Liver (tissue), 10 donors: ENCODE measurements at places on chromosomes 12 and 14.

DNA sequence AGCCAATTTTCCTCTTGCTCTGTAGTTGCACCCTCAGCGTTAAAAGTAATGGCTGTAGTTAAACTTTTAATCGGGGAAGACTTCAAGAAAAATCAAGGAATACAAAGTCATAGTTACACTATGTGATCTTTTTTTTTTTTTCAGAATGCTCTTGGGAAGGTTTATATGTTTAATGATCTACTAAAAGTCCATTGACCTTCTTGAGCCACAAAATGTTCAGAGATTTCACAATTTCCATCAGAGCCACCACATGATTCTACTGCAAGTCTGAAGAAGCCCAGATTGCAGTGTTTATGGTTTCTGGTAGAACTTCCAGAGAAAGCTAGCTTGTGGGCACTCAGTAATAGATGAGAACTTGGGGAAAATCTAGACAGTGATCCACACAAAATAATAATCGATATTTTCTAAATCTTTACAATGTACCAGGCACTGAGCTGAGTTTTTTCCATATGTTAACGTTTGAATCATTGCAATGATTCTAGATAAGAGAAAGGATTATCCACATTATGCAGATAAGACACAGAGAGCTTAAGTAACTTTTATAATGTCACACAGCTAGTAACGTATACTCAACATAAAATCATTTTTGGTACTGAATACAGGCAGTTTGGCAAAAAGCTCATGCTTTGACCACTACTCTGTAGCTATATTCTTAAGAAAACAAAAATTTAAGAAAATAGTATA lies 38.3 kb downstream of the GYS2 start:
- DNase-seq: no peak

DNA sequence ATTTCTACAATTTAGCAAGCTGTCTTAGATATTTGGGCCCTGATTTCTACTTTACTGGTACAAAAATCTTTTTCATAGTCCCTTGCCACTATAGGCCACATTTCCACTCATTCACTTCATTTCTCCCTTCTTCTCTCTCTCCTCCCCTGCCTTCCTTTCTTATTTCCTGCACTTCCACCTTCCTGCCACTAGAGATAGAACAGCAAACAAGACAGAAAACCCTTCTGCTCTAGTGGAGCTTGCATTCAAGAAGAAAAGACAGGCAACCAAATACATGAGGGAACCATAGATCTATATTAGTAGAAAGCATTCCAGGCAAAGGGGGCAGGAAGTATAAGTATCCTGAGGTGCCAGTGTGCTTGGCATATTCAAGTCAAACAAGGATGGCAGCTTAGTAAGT lies 623.5 kb downstream of the FLRT2 start:
- no peak for DNase-seq

- no peak for DNase-seq
Measured at GRCh38 chr14:85824526-85824925, 294.6 kb downstream of the FLRT2 start.

DNA sequence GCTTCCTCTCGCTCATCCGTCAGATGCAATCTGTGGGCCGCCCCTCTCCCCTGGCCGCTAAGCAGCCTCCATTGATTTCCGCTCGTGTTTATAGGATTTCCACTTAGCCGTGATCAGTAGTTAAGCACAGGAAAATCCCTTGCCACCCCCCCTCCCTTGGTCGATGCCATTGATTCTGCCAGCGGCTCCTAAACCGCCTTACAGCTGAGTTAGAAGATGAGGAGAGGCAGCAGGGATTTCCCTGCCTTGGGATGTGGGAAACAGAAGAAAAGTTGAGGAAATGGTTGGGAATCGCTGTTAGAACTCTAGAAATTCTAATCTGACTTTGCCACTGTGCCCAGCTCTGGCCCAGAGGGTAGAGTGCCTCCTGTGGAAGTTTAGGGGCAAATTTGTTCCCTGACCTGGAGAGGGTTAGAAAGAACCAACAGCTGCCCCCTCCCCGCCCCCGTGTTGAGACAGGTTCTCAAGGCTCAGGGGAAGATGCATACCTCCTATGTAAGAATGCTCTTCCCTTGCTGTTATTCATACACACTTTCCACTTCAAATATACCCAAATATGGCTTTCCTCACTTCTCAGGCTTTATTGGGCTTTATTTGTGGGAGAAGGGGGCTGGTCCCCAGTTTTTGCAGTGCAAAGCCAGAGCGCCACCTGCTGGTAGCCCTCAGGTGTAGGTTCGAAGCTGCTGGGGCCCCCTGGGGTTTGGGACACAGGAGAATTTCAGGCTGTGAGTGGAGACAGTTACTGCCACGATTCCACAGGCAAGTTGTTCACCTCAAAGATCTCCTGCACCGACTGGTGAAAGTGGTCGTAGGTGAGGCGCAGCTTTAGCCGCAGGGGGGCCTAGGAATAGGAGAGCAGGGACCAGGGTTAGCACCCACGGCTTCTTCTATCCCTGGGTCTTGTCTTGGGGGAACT lies 3.2 kb downstream of the THTPA start:
- peak; percentile 75 for DNase-seq

DNA sequence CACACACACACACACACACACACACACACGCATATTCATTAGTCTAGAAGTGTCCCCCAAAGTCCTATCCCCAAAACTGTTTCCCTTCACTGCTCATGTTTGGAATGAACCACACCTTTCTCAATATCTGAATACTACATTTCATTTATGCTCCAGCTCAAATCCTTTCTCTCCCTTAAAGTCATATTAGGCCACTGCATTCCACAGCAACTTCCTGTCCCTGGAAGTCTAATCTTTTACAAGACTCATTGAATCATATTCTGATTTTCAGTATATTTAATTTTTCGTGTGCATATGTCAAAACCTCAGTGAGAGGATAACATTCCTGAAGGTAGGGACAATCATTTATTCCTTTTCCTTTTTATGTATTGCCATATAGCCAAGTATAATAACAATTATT lies 155.6 kb upstream of the LMNTD1 start:
- DNase-seq: no peak

DNA sequence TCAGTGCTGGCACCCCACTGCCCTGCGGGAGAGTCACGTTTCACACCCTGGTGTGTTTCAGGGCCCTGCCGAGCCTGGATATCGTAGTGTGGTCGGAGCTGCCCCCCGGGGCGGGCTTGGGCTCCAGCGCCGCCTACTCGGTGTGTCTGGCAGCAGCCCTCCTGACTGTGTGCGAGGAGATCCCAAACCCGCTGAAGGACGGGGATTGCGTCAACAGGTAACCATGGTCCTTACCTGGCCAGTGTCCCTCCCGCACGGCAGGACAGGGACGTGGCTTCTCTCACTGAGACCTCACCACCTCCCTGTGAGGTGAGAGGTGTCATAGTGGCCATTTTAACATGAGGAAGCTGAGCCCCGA lies 7.7 kb downstream of the MVK start:
- DNase-seq: no peak

GRCh38 chr12:94254270-94254669 lies 105.9 kb downstream of the PLXNC1 start:
- DNase-seq: no peak

DNA sequence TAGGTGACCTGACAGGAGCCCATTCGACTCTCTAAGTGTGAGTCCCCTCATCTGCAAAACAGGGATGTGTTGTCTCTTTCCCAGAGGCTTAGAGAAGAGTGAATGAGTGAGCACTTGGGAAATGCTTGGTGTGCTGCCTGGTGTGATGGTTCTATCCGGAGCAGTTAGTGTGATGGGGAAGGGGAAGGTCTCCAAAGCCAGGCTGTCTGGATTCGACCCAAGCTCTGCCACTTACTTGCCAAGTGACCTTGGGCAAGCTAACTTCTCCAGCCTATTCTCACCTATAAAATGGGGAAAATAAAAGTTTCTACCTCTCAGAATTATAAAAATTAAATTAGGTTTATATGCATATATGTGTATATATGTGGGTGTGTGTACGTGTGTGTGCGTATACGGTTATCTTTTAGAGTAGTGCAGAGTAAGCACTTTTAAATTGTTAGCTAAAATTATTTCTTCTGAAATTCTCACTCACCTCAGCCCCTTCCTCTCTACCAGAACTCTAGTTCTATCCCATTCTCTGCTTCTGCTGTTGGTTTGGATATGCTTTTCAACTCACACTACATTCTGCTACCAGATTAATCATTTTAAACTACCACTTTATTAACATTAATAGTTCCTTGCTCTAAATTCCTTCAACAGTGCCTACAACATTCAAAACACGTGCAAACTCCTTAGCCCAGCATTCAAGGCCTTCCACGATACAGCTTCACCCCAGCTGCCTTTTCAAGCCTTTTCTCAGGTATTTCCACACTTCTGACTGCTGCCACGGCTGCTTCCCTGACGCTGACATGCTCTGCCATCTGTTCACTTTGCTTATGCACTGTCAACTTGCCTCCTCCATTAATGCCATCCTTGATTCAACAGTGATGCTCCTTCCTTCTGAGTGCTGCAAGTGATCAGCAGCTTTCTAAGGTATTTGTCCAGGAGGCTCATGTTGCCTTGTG lies 55.3 kb downstream of the DICER1 start:
- no peak for DNase-seq

DNA sequence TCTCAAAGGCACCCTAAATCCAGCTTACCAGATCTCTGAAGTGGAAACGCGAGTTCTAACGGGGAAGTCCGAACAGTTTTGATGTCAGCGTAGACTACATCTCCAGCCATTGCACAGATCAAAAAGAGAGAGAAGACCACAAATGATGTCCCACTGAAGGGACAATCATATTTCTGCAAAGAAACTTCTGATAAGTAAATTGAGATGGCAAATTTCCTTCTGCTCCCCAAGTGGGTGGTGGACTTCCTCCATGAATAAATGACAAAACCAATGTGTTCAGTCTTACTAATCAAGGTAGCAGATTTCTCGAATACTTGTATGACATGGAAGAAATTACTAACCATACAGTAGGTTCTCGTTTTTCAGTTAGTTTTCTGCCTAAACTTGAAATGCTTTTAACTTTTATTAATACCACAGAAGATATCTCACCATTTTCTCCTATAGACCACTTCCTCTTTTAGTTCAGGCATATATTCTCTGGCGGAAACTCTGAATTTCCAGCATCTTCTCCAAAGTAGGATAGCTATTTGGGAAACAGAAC lies at the start of gene CLECL1:
CLECL1 (minus strand) TSS at position 177 of the 541 bp plus-strand sequence.
- no peak for DNase-seq

- no peak for DNase-seq
Measured at GRCh38 chr14:92698393-92698792, 50.0 kb downstream of the LGMN start.

DNA sequence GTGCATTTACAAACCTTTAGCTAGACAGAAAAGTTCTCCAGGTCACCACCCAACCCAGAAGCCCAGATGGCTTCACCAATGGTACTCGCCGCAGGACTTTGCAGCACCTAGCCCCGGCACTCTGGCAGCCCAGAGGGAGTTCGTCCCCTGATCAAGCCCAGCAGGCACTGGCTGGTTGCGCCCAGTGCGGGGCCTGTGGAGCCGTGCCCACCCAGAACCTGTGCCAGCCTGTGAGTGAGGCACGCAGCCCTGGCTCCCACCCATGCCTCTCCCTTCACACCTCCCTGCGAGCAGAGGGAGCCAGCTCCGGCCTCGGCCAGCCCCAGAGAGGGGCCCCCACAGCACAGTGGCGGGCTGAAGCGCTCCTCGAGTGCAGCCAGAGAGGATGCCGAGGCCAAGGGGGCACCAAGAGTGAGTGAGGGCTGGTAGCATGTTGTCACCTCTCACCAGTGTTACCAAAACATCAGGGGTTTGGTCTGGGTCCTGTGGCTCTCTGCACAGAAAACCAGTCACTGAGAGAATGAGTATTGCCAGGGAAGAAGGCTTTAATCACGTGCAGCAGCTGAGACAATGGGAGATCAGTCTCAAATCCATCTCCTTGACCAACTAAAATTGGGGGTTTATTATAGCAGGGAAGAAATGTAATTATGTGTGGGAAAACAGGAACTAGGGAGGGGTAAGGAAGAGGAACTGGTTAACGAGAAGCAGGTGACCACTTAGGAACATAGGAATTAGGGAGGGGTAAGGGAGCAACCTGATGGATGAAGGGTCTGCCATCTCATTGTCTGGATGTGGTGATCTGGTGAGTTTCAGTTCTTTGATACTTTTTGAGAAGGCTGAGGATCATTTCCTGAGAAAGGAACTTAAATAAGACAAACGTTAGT lies 151.3 kb downstream of the NUBPL start:
- no peak for DNase-seq

DNA sequence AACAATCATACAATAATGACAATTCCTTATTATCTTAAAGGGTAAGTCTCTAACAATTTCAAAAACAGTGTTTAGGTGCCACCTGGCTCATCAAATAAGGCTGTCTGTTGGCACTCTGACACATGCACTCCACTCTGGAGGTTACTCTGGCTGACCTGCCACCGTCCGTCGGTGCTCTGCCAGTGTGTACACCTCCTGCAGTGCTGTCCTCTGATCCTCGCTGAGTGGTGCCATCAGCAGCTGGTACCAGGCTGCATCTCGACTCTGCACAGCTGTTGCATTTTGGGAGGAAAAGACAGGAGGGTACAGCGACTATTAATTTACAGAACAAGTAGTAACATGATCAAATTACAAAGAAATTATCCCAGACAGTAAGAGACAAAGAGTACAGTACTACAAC lies 63.9 kb downstream of the IPO8 start:
- no peak for DNase-seq

DNA sequence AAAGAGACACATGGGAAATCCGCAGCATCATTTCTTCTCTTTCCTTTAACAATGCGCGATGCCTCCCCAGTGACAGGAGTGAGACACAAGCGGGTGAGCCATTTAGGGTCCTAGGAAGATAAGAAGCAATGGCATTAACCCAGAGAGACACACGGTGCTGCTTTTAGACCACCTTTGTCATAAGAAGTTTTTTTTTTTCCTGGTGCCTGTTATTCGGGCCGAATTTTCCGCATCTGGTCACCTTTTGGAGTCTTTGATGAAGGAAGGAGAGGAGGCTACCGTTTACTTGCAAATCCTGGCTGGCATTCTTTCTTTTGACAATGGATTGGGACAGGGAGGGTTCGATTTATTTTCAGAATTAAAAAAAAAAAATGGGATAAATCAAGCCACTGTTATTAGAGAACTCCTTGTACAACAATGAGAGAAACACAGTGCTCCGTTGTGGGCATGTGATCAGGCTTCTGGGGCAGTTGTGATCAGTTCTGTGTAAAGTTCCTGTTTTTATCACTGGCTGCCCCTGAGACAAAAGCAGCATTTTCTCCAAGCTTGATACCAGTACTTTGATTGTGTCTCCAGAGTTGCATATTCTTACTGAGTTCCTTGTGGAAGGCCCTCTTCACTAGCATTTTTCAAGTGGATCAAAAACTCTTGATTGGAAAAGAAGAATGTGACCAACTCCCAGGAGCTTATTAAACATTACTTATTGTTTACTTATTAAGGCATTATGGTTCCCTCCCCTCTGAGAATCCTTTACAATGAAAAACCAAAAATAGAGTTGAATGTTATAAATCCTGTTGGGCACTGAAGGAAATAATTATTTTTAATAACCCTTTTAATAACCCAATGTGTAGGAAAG lies 1.1 kb downstream of the DIP2B start:
- DNase-seq: no peak

DNA sequence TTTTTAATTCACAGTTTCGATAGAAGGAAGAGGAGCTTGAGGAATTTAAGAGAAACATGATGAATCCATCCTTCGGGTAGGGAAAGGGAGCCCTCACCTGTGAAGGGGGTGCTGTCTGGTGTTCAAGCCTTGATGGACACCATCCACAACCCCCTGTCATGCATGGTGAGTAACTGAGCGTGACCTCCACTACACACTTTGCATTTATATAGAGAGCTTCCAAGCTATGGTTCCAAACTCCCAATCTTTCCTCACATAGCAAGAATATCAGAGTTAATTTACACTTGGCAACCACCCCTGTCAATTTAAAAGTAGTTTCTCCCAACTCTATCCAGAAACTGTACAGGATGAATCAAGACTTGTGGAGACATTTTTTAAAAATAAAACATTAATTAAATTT lies 13.1 kb upstream of the NID2 start:
- no peak for DNase-seq
